ENCODE measurements at places on chromosomes 13 and 19. TPM values are rescaled to one million over a fixed set of nuclear protein-coding genes. Genes with fewer than 3 reads are reported as not detected.

The ZNF729 gene
- not detected for total RNA-seq

The ELAVL3 gene
- total RNA-seq: not detected

The ADAMTSL5 gene
- 0.75 TPM for total RNA-seq

The IGFL1 gene
- total RNA-seq: not detected

The ZNF331 gene
- 12.6 TPM for total RNA-seq

The ZNF560 gene
- total RNA-seq: not detected

The RB1 gene
- 50.6 TPM for total RNA-seq

The CAPS gene
- total RNA-seq: 2.4 TPM
